ENCODE measurements at places on chromosomes 13 and 19.

DNA sequence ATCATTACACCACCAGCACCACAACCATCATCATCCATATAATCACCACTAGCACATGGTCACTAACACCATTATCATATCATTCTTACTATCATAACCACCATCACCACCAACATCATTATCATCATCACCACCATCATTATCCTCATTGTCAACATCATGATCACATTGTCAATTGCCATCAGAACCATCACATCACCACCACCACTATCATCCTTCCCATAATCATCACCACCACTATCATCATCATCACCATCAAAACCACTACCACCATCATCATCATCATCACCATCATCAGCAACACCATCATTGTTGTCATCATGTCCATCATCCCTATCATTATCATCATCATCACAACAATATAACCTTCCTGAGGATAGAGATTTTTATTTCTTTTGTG, 58.1 kb downstream of the MBD3L1 start:
- no peak for DNase-seq
- no peaks in the 10 kb centered on the region for H3K36me3 ChIP-seq
- H3K27ac ChIP-seq = no peak overlapping the region
- H3K4me1 ChIP-seq = no peaks in the 10 kb centered on the region

- H3K27me3 ChIP-seq = no peaks in the 10 kb centered on the region
- no peaks in the 10 kb centered on the region for H3K4me1 ChIP-seq
- DNase-seq = no peak
- no peaks in the 10 kb centered on the region for H3K36me3 ChIP-seq
- H3K27ac ChIP-seq = no peak overlapping the region
Measured at GRCh38 chr13:43698758-43699157, 88.0 kb downstream of the ENOX1 start.

GRCh38 chr19:18167975-18168645, 5.5 kb upstream of the IFI30 start:
- peak; percentile 42 for DNase-seq
- no peaks in the 10 kb centered on the region for H3K27me3 ChIP-seq
- peaks cover 8% of the 10 kb centered on the region for H3K36me3 ChIP-seq
- H3K27ac ChIP-seq = no peak overlapping the region
- no peak overlapping the region for H3K4me3 ChIP-seq

DNA sequence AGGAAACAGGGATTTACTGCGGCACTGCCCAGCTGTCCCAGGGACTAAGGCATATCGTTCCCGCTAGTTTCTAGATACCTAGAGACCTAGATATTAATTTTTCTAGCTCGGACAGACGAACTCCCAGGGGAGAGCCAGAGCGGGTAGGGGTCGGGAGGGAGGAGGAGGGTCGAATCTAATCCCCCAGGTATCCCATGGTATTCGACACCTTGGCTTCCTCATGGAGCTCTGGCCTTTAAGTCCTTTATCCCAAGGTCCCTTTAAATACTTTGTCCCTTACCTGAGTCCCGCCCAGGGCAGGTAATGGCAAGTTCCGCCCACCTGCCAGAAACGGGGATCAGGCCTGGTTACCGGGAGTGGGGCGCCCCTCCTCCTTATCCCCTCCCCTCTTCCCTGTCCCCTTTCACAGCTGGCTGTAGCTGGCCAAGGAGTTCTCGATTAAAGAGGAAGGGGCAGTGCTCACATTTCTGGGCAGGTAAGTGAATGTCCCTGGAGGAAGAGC, at the start of gene PRRG2:
PRRG2 (plus strand) TSS at position 310 of the 502 bp plus-strand sequence. CDS start 1,904 bp downstream, outside the sequence.
- H3K4me1 ChIP-seq = peaks cover 28% of the 10 kb centered on the region
- peak within 1 kb of the TSS; percentile 71 for H3K27ac ChIP-seq
- peaks cover 10% of the 10 kb centered on the region for H3K36me3 ChIP-seq
- no peak for DNase-seq
- no peaks in the 10 kb centered on the region for H3K27me3 ChIP-seq
- peak within 1 kb of the TSS; percentile 94 for H3K4me3 ChIP-seq

- peaks cover 67% of the 10 kb centered on the region for H3K36me3 ChIP-seq
- DNase-seq = no peak
- H3K27ac ChIP-seq = no peak overlapping the region
Measured at GRCh38 chr19:6854758-6855157, 32.6 kb upstream of the ADGRE1 start.

DNA sequence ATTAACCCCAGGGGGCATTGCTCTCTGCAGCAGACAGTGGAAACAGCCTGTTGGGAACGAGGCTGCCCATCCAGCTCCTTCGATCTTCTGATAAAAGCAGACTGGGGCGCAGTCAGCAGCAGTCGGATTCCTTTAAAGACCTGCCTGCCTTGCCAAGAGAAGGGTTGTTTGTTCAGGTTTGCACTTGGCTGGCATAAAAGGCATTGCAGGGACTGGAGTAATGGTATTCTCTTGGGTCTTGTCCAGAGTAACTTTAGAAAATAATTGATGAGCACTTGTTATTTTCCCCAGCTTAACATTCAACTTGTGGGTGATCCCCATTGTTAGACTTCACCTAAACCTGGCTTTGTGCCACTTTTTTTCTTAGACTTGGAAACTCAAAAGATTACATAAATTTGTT, 67.3 kb upstream of the SLC10A2 start:
- no peak for DNase-seq
- no peak overlapping the region for H3K27ac ChIP-seq
- no peaks in the 10 kb centered on the region for H3K27me3 ChIP-seq
- H3K36me3 ChIP-seq = no peaks in the 10 kb centered on the region
- no peaks in the 10 kb centered on the region for H3K4me1 ChIP-seq

- H3K4me3 ChIP-seq = no peak overlapping the region
- DNase-seq = no peak
- no peaks in the 10 kb centered on the region for H3K27me3 ChIP-seq
- H3K36me3 ChIP-seq = peaks cover 29% of the 10 kb centered on the region
- H3K27ac ChIP-seq = no peak overlapping the region
Measured at GRCh38 chr19:16146112-16146511, 2.6 kb downstream of the HSH2D start.
